ENCODE measurements at places on chromosomes 13 and 19.

DNA sequence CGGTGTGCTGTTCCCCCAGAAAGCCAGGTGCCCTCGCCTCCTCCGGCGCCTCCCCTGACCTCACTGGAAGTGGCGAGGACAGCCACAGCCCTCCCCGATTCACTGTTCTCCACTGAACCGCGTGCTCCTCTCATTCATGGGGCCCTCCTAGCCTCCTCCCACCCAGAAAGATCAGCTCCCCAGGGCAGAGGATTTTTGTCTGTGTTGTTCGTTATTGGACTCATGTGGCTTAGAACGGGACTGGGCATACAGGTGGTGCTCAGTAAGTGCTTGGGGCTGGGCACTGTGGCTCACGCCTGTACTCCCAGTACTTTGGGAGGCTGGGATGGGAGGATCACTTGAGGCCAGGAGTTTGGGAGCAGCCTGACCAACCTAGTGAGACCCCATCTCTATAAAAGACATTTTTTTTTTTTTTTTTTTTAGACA, 3.8 kb downstream of the PRTN3 start:
- no peak for DNase-seq

DNA sequence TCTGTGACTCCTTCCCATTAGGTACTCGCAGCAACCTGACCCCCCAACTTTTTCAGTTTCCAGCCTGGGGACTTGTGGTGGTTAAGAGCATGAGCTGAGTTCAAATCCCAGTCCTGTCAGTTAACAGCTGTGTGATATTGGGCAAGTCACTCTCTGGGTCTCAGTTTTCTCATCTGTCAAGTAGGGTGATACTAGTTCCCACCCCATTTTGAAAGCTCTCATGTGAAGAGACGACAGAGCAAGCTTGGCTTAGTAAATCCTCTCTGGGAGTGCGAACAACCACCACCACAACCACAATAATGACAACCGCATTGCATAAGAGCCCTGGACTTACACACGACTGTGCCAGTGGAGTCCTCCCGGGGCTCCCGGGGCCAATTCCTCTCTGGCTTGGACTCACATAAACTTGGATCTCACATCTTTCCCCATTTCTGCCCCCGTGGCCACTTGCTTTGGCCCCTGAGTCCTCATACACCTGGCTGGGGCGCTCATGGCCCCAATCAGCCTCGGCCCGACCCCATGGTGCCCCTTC, 454 bp downstream of the BLVRB start:
- DNase-seq: no peak

GRCh38 chr13:44142540-44142867, 231.1 kb upstream of the SERP2 start:
- no peak for DNase-seq

DNA sequence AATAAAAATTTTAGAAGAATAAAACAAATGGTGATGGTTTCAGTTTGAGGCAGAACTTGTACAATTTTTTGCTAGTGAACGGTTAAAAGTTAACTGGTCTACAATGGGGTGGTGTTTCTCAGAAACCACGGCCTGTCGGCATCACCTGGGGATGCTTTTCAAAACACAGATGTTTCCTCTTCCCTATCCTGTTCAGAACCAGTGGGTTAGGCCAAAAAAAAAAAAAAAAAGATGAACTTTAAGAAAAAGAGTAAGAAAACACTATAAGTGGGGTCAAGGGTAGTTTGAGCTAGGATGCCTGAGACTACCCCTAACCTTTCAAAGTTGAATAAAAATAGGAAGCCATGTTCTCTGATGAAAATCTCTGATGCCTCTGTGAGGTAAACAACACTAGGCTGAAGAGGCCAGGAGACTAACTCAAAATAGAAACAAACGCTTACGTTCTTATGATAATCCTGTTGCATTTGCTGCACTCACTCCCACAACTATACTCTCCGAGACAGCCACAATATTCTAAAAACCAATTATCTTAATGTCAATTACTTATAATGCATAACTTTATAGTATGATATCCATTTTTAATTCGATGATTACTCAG, 3.3 kb downstream of the MTIF3 start:
- DNase-seq: no peak

DNA sequence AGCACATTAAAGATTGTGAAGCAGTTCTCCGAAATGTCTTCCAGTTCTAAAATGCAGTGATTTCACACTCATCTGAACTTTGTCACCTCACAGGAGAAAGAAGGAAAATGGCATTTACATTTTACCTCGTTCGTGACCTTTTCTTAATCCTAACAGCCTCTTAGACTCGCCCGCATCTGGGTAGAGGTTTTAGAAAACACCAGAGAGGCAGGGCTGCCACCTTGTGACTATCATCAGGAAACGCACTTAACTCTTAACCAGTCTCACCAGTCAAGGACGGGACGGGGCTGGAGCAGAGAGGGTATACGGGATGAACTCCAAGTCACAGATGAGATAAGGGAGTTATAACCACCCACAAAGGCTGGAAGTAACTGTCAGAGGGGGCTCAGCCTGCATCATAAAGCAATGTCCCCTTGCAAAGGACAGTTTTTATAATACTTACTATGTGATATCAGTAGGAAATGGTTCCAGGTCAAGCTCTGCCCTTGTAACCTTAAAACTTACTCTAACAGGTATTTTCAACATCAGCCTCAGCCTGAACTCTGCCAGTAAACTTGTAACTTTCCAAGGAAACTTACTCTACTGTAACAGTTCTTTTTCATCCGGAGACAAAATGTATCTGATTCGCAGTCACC, 8.6 kb upstream of the CEACAM6 start:
- DNase-seq: peak; percentile 4

DNA sequence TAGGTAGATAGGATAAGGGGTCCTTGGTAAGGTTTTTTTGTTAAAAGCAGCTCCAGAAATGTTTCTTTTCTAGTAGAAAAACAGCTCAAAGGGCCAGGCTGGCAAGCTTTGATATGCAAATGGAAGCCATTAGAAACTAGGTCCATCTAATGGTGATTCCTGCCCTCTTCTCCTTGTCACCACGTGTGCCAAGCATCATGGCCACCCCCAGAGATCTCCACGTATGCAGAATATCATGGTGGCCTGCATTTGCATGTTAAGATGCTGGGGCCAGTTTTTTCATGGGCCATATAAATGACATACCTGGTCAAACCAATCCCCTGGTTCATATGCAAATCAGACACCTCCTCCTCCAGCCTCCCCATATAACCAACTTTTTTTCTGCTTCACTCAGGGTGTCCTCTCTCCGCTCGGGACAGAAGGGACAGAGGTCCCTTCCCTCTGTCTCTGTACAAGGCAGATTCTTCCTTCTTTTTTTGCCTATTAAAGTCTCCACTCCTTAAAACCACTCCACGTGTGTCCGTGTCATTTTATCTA, 1335.9 kb downstream of the UQCRFS1 start:
- no peak for DNase-seq

DNA sequence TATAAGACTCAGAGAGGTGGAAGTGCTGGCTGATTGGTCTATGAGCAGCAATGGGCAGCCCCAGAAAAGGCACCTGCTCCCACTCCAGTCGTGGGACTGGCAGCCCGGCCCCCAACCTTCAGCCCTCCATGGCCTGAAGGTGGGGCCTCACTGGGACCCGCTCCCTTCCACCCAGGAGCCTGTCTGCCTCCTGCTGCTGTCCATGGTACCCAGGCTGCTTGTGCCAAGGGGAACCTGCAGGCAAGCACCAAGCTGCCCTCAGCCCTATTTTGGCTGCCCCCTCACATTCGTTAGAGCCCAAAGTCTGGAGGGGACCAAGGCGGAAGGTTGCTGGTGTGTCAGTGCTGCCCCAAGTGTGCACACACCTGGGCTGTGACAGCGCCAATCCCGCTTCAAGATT, 2304.9 kb downstream of the PCDH9 start:
- DNase-seq: no peak

GRCh38 chr13:44583137-44583536, 7.0 kb upstream of the TSC22D1 start:
- DNase-seq: no peak

- DNase-seq: no peak
Measured at GRCh38 chr13:78227709-78228108, 309.1 kb upstream of the EDNRB start.

DNA sequence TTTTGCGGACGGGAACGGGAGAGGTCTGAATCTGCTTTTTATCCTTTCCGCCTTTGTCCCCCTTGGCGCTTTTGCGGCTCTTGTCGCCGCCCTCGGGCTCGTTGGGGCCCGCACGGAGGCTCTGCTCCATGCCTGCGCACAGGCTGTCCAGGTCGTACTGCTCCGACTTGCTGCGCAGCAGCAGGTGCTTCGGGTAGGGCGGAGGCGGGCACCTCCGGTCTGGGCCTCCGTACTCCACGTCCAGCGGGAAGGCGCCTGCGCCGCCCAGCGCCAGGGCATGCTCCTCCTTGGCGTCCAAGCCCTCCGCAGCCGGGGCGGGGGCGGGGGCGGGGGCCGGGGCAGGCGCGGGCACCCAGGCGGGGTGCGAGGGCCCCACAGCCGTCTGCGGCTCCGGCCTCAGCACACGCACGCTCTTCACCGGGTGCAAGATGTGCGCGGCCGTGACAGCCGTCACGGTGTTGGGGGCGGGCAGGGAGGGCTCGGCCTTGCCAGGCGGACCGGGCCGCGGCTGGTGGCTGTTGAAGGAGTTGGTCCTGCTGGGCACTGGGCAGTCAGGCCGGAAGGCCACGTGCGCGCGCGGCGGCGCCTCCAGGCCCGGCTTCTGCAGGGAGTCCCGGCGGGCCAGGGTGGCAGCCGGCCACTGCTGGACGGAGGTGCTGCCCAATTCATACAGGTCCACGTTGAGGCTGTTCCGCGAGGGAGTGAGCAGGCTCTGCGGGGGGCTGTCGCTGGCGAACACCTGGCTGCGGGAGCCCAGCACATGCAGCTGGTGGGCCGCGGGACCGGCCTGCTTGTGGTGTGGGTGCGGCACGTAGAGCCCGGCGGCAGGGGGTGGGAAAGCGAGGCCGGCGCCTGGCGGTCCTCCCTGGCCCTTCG, 73.1 kb downstream of the LATS2 start:
- no peak for DNase-seq

DNA sequence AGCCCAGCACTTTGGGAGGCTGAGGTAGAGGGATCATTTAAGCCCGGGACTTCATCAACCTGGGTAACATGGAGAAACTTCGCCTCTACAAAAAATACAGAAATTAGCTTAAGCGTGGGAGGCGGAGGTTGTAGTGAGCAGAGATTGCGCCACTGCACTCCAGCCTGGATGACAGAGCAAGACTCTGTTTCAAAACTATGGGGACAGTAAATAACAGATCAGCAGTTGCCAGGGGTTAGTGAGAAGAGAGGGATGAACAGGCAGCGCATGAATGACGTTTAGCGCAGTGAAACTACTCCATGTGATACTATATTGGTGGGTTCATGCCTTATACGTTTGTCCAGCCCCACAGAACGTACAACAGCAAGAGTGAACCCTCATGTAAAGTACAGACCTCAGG, 7.1 kb upstream of the ICAM3 start:
- no peak for DNase-seq

DNA sequence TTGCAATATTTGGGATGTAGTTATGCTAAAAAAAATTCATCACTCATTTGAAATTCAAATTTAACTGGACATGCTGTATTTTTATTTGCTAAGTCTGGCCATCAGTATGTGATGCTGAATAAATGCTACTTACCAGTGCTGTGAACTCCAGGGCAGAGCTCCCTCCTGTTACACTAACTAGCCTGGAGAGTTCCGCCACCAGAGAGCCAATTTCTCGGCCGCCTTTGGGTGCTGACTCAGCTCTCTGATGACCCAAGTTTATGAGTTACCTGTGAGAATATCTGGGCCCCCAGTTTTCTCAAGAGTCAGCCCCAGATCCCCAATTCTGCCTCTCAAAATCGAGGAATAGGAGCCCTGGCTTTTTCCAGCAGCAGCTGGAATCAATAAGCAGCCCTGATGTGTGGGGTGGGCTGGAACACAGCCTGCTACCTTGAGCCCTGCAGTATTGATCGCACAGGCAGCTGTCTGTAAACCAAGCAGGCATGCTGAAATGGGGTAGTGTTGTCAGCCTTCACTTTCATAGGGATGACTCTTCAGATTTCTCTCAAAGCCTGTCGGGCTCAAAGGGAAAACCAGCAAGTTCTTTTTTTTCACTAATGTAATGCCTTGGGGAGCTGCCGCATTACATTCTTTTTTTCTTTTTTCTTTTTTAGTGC, 113.7 kb downstream of the DNAJC15 start:
- DNase-seq: no peak

- DNase-seq: no peak
Measured at GRCh38 chr19:44810234-44811121, 1.6 kb downstream of the BCAM start.

GRCh38 chr19:31268751-31269383, 80.4 kb downstream of the TSHZ3 start:
- DNase-seq: no peak

- no peak for DNase-seq
Measured at GRCh38 chr13:98065468-98065867, 77.4 kb upstream of the FARP1 start.

DNA sequence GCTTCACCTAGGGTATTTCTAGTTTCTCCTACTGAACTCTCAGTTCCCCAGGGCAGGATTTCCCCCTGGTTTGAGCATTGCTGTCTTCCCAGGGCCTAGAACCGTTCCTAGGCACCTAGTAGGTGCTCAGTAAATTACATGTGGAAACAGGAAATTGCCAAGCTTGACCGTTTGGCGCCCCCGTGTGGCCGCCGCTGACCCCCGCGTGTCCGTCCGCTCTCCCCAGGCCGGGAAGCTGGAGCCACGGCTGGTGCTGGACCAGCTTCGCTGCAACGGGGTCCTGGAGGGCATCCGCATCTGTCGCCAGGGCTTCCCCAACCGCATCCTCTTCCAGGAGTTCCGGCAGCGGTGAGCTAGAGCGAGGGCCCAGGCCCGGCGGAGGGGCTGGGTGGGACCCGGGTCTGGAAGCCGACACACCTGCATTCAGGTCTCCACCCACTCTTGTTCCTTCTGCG, 55.5 kb downstream of the MYH14 start:
- no peak for DNase-seq

GRCh38 chr13:20131057-20131832, 29.6 kb downstream of the GJA3 start:
- DNase-seq: no peak

- DNase-seq: no peak
Measured at GRCh38 chr13:84812789-84813188, 930.5 kb upstream of the SLITRK1 start.

GRCh38 chr19:5718037-5718578, 1.8 kb downstream of the LONP1 start:
- no peak for DNase-seq

DNA sequence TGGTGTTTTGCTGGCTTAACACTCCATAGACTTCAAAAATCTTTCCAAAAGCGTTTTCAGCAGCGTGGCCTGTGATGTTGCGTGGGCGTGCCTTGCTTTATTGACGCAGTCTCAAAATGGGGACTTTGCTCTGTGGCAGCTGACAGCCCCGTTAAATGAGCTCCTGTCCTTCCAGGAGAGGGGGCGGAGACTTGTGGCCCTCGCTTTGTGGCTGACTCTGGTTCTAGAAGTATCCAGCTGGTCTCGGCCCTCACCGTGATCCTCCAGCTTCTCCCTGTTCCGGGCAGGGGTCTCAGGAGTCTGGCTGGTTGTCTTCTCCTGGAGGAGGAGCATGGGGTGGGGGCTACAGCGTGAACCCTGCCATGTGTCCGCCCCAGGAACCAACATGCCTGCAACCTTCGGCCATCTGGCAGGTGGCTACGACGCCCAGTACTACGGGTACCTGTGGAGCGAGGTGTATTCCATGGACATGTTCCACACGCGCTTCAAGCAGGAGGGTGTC, 8.4 kb upstream of the ZNF554 start:
- DNase-seq: no peak
